ENCODE measurements at places on chromosomes 16 and 17.
A peak's percentile ranks its signal among the peaks of the same experiment; 100 is the strongest.

- no peak for DNase-seq
Measured at GRCh38 chr17:21005367-21005766, 37.4 kb downstream of the USP22 start.

DNA sequence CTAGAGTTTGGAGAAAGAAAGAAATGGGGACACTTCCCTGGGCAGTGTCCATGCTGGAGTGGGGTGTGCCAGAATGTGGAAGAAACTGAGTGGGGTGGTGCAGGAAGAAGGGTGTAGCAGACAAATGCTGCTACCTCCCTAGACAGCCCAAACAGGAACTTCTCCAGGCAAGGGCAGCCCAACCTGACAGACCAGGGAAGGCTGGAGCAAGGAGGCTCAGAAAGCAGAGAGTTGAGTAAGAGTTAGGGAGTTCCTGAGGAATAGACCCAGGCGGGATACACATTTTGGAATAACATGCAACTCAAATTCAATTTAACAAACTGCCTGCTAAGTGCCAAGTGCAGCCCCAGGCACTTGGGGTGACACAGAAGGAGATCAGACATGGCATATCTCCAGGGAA is 1.0 kb upstream of the MYO18A start:
- no peak for DNase-seq

GRCh38 chr17:57926723-57927047 is 28.5 kb downstream of the CUEDC1 start:
- DNase-seq = no peak

DNA sequence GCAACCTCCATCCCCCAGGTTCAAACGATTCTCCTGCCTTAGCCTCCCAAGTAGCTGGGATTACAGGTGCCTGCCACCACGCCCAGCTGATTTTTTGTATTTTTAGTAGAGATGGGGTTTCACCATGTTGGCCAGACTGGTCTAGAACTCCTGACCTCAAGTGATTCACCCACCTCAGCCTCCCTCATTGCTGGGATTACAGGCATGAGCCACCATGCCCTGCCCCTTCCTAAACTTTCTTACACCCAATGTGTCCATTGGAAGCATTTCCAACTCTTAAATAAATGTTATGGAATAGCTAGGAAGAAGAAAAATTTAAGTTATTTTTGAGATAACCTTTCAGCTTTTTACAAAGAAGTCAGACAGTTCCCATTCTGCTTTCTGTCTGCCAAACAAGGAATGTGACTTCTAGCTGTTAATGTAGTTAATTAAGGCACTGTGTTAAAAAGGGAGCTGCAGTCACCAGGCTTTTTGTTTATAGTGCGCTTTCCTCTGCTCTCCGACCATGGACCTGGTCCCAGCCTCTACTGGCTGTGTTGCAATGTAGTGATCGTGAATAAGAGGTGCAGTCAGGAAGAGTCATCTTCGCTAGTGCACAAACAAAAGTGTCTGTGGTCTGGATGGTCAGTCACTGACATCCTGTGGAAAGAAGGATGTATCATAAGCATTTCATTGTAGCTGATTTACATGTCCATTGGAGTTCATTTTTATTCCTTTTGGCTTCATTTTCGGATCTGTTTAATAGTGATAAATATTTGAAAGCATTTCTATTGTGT is 39.7 kb downstream of the USP10 start:
- peak; percentile 90 for DNase-seq

DNA sequence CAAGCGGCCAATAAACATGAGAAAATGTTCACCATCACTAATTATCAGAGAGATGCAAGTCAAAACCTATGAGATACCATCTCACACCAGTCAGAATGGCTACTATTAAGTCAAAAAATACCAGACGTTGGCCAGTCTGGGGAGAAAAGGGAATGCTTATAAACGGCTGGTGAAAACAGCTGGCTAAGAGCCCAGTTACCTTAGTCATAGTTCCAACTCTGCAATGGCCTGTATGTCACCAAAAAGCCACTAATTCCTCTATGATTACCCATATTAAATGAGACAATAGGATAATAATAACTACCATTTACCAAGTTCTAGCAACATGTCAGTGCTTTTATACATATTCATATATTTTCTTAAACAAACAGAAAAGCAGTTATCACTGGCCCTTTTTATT is 42.9 kb upstream of the CDRT4 start:
- peak; percentile 61 for DNase-seq

DNA sequence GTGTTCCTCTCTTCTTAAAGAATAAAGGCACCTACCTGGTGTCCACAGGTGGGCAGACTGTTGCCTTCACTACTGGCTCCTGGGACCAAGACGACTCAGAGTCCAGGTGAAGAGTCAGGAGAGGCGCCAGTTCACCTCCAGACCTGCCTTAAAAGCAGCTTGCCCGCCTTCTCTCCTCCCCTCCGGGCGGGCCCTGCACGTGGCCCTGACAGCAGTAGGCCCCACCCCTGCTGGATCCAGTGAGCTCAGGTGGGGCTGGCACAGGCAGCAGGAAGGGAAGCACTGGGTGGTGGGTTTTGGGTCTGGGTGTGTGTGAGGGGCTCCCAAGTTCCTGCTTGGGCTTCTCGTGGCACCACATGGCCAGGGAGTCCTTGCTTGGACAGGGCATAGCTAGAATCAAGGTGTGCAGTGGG is at the start of gene TNS4:
Gene TNS4, minus strand, starts transcription at position 125 of the 413 bp plus-strand sequence. CDS start 5,198 bp downstream, outside the sequence.
- no peak for DNase-seq

DNA sequence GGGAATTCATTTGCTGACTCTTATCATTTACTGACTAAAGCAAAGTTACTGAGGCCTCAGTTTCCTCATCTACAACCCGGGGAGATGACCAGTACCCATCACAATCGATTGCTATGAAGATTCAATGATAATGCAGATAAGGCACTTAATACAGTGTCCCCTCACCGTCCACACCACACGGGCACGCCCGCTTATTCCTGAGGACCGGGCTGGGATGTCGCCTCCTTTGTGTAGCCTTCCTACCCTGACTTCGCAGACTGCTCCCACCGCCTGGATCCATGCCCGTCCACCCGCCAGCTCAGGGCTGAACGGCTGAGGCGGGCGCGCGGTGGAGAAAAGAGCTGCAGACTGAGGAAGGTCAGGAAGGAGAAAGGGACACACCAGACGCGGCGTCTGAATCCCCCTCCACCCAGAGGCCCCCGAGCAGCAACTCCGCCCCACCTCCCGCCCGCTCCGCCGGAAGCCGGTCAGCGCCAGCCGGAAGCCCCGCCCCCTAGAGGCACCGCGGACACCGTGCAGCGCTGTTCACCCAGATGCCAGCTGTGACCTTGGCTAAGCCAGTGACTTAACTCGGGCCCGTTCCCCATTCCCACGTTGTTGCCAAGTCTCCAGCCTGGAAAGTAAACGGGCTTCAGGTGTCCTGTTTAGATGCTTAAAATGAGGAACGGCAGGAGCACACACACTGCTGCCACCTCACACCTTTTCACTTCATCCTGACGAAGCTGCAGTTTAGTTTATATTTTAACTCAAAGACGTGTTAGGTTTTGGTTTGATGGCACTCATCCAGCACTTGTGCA is at the start of gene KRABD2:
Gene KRABD2, minus strand, starts transcription at position 434 of the 797 bp plus-strand sequence.
- DNase-seq = peak; percentile 81

GRCh38 chr16:49837688-49838410 is 18.1 kb downstream of the ZNF423 start:
- DNase-seq = no peak
